ENCODE measurements at places on chromosomes 7 and 10. TPM values are rescaled to one million over a fixed set of nuclear protein-coding genes. Genes with fewer than 3 reads are reported as not detected.

Gene MUC3A
- 23.5 TPM for total RNA-seq

Gene C10orf88
- 8.1 TPM for total RNA-seq

Gene SPDYE2B
- total RNA-seq, result not detected

Gene HIBADH
- 37.1 TPM for total RNA-seq

Gene MRLN
- 0.75 TPM for total RNA-seq

Gene SYT15
- total RNA-seq, result 1.2 TPM

Gene ASIC3
- 2.2 TPM for total RNA-seq

Gene NUDT13
- 3.0 TPM for total RNA-seq

Gene GNAI1
- 39.2 TPM for total RNA-seq

Gene CLCN1
- 0.12 TPM for total RNA-seq

GRCh38 chr10:12360461-12360860, 11.1 kb downstream of the CAMK1D start:
- H3K27ac ChIP-seq, result no peak overlapping the region
- peaks cover 19% of the 10 kb centered on the region for H3K4me1 ChIP-seq
- DNase-seq, result no peak
- H3K36me3 ChIP-seq, result no peaks in the 10 kb centered on the region
- H3K27me3 ChIP-seq, result peaks cover 2% of the 10 kb centered on the region

DNA sequence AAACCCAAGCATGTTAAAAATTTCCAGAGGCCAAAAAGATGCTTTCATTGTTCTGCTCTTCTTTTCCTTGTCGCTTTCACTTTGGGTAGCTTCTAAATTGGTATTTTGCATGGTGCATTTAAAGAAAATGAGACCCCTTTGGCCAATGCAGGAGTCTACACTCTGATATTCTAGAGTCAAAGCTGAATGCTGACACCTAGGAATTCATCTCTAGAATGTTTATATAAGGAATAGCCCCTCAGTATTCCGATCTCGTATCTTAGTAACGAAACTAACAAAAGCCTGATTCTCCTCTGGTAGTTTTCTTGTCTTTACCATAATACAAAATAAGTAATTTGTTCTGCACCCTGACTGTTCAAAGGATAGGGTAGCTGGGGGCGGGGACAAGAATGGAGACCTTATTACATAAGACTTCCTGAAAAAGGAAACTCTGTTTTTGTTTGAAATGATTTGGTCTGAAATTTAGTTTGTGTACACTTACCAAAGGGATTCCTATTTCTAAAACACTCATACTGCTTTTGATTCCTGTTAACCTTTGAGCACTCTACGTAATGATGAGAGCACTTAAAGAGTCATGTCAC, 17.1 kb downstream of the IKZF1 start:
- H3K36me3 ChIP-seq, result no peaks in the 10 kb centered on the region
- peaks cover 11% of the 10 kb centered on the region for H3K4me1 ChIP-seq
- no peak overlapping the region for H3K27ac ChIP-seq

DNA sequence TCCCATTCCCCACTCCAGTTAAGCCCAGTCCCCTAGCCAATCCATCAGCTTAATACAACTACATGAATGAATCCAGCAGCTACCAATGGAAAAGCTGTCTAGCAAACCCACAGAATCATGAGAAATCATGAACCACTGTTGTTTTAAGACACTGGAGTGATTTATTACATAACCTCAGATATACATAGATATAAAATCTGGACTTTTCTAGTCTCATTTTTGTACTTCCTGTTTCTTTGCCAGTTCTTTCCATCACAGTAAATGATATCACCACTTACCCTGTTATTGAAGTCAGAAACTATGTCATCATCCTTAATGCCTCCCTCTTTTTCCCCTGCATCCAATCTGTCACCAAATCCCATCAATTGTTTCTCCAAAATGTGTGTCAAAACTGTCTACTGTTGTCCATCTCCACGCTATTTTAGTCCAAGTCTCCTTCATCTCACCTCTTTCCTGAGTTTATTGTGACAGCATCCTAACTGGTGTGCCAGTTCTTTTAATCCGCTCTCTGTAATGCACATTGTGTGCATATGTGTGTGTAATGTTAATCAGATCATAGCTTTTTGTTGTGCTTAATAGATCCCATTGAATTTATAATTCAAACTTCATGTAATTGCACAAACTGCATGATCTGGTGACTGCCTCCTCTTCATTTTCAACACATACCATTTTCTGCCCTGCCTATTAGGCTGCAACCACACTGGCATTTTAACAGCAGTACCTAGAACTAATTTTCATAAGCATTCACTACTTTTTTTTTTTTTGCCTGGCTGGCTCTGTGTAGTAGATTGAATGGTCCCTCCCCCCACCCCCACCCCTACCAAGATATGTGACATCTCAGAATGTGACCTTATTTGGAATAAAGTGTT, 56.0 kb downstream of the MKLN1 start:
- no peaks in the 10 kb centered on the region for H3K4me1 ChIP-seq
- no peaks in the 10 kb centered on the region for H3K27me3 ChIP-seq
- peaks cover 12% of the 10 kb centered on the region for H3K36me3 ChIP-seq
- no peak for DNase-seq

GRCh38 chr7:33156441-33156840, 27.1 kb downstream of the BBS9 start:
- no peak overlapping the region for H3K27ac ChIP-seq
- H3K36me3 ChIP-seq, result peaks cover 12% of the 10 kb centered on the region
- no peaks in the 10 kb centered on the region for H3K27me3 ChIP-seq
- H3K4me3 ChIP-seq, result no peak overlapping the region
- peaks cover 14% of the 10 kb centered on the region for H3K4me1 ChIP-seq
- DNase-seq, result no peak

DNA sequence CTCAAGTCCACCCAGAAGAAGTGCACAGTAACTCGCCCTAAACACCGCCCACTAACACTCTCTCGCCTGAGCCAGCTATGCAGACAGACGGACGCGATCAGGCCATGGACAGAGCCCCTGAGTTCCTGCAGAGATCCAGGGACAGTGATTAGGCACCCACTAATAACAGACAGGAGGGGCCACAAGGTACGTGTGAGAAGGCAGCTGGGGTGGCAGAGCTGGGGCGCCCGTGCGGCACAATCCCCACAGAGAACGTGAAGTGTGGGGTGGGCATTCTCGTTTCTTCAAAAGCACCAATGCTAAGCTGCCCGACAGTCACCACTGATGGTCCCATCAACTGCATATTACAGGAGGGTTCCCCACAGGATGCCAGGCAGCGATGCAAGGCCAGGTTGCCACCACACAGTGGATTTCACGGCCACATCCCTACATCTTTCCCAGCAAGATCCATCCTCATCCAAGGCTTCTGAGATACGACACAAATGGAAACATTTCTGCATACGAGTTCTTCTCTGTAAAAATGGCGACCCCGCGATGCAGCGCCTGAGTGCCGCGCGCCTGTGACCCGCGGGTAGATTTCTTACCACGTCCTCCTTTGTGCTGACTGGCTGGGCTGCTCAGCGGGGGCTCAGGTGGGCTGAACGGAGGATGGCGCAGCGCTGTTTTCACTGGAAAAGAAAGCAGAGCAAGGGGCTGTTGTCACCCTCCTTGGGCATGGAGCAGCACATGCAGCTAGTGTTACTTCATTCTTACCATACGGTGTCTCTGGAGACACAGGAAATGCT, 237.5 kb downstream of the TNS3 start:
- H3K4me1 ChIP-seq, result peaks cover 9% of the 10 kb centered on the region
- no peak overlapping the region for H3K4me3 ChIP-seq
- no peaks in the 10 kb centered on the region for H3K27me3 ChIP-seq
- H3K27ac ChIP-seq, result no peak overlapping the region
- H3K36me3 ChIP-seq, result peaks cover 32% of the 10 kb centered on the region

GRCh38 chr7:5354460-5355232, 69.0 kb downstream of the TNRC18 start:
- H3K27me3 ChIP-seq, result no peaks in the 10 kb centered on the region
- peak overlapping the region; percentile 61 for H3K27ac ChIP-seq
- H3K36me3 ChIP-seq, result peaks cover 58% of the 10 kb centered on the region
- peaks cover 17% of the 10 kb centered on the region for H3K4me1 ChIP-seq
- peak overlapping the region; percentile 46 for H3K4me3 ChIP-seq
- no peak for DNase-seq

- H3K4me1 ChIP-seq, result peaks cover 17% of the 10 kb centered on the region
- peaks cover 6% of the 10 kb centered on the region for H3K27me3 ChIP-seq
- H3K36me3 ChIP-seq, result no peaks in the 10 kb centered on the region
- H3K4me3 ChIP-seq, result no peak overlapping the region
- DNase-seq, result no peak
These were observed 347.0 kb downstream of the GATA3 start for GRCh38 chr10:8401531-8401930.

DNA sequence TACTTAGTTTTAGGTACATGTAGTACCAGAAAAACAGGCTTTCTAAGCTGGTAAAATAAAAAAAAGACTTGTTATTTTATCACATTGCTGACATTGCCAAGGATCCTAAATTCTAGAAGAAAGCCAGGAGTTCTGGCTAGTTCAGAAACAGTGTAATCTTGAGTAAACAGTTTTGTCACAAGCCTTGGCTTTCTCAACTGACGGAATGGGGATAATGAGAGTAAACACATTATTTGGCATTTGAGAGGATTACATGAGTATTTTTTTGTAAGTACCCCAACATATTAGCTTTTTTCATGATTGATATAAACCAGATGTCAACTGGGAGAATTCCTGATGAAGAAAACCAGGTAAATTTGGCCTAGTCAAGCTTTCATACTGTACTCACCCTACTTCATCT, 269.8 kb downstream of the SORCS1 start:
- H3K36me3 ChIP-seq, result no peaks in the 10 kb centered on the region
- H3K4me1 ChIP-seq, result peaks cover 17% of the 10 kb centered on the region
- no peak for DNase-seq

DNA sequence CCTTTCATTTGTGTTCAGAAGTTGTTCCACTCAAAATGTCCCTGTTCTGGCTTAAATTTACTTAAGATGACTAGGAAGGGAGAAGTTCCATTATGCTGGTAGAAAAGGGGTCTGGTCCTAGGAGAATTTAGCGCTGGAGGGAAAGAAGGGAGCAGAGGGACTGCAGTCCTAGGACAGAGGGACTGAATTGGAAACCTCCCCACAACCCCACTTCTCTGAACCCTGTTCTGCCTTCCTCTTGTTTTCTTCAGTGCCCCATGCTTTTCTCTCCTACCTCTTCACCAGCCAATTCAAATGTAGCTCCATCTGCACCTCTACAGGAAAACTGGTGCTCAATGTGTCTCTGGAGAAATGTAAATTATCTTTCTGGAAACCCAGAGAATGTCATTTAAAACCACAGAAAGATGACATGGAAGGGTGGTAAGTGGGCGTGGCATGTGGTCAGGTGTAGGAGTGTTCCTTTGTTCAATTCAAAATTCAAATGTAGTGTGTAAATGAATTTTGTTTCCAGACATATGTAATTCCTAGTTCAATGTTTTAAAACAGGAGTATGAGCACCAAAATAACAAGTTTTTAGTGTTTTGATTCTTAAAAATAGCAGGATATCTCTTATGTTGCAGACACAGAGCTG, 24.0 kb upstream of the RHOBTB1 start:
- peaks cover 18% of the 10 kb centered on the region for H3K4me1 ChIP-seq
- no peak overlapping the region for H3K4me3 ChIP-seq
- no peak for DNase-seq
- no peaks in the 10 kb centered on the region for H3K27me3 ChIP-seq
- no peaks in the 10 kb centered on the region for H3K36me3 ChIP-seq

DNA sequence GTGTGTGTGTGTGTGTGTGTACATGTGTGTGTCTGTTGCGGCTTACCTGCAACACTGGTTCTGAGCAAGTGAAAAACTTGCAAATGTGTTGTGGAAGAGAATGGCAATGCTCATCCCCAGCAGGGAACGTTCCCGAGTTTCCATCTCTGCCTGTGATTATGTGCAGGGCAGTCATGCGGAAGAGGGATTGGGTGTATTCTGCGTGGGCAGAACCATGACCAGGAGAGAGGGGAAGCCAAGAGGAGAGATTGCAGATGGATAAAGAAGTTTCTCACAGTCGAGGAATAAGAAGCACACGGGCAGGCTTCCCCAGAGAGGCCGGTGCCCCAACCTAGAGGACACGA, 99.9 kb downstream of the CTBP2 start:
- no peaks in the 10 kb centered on the region for H3K27me3 ChIP-seq
- no peak for DNase-seq
- H3K27ac ChIP-seq, result peak overlapping the region; percentile 90
- H3K4me1 ChIP-seq, result peaks cover 88% of the 10 kb centered on the region
- H3K36me3 ChIP-seq, result peaks cover 28% of the 10 kb centered on the region
- H3K4me3 ChIP-seq, result peak overlapping the region; percentile 61

DNA sequence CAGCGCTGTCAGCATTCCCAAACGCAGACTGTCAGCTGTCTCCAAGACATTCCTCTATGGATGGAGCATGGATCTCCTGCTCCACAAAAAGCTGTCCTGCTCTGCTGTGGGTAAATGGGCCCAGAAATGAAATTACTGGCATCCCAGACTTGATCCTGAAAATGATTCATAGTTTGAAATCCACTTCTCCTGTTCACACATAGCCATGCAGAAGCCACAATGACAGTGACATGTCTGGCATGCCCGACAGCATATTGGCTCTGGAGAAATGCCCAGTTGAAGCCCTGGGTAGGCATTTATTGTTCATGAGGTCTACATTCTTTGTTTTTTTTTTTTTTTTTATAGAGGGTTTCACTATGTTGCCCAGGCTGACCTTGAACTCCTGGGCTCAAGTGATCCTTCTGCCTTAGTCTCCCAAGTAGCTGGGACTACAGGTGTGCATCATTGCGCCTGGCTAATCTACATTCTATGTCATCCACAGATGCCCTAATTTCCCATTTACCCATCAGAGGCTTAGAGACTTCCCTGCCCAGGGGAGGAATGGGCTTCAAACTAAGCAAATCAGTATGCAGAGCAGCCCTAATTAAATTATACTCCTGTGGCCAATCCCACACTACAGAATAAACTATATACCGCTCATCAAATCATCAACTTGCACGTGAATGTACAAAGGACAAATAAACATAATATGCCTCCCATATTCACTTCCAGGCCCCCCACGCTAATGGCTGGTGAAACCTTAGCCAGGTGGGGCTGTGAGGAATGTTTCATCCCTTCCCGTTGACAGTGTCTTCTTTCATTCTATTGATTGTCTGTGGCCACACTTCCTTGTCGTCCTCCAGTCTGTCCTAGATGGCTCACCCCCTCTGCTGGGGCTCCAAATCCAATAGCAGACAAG, 61.8 kb upstream of the EEPD1 start:
- peak overlapping the region; percentile 38 for H3K27ac ChIP-seq
- peaks cover 10% of the 10 kb centered on the region for H3K4me1 ChIP-seq
- peaks cover 5% of the 10 kb centered on the region for H3K36me3 ChIP-seq
- no peak overlapping the region for H3K4me3 ChIP-seq

- no peak overlapping the region for H3K27ac ChIP-seq
- H3K4me3 ChIP-seq, result no peak overlapping the region
- H3K4me1 ChIP-seq, result no peaks in the 10 kb centered on the region
- no peak for DNase-seq
- peaks cover 7% of the 10 kb centered on the region for H3K36me3 ChIP-seq
These were observed 91.5 kb downstream of the RTKN2 start for GRCh38 chr10:62177111-62177510.
